ENCODE measurements at places on chromosomes 7 and 10. TPM values are rescaled to one million over a fixed set of nuclear protein-coding genes. Genes with fewer than 3 reads are reported as not detected.

FERD3L gene
- total RNA-seq, result not detected

COL26A1 gene
- total RNA-seq, result not detected

DNA sequence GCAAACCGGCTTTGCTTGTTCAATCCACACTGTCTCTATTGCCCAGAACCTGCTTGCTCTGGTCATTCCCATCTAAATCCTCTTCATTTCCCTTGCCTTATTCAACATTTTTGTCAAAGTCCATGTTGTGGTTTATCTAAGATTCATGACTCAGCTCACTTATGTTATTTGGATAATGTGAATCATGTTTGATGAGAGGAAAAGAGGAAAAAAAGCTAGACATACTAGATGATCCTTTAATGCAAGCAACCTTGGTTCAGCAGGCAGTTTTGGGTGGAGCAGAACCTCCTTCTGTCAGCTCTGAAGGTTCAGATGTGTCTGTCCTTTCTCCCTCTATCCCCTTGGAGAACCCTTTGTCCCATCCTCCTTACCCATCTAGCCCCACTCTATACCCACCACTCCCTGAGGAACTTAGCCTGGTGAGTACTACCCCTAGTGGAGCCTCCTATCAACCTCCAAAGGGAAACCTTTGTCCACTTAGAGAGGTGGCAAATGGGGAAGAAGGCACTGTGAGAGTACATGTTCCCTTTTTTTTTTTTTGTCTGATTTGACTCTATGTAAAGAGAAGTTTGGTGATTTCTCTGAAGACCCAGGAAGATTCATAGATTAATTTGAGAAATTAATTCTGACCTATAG lies 2.1 kb upstream of the SAMD9L start:
- H3K27ac ChIP-seq, result peak overlapping the region; percentile 36
- H3K4me1 ChIP-seq, result peaks cover 19% of the 10 kb centered on the region
- H3K36me3 ChIP-seq, result no peaks in the 10 kb centered on the region

DNA sequence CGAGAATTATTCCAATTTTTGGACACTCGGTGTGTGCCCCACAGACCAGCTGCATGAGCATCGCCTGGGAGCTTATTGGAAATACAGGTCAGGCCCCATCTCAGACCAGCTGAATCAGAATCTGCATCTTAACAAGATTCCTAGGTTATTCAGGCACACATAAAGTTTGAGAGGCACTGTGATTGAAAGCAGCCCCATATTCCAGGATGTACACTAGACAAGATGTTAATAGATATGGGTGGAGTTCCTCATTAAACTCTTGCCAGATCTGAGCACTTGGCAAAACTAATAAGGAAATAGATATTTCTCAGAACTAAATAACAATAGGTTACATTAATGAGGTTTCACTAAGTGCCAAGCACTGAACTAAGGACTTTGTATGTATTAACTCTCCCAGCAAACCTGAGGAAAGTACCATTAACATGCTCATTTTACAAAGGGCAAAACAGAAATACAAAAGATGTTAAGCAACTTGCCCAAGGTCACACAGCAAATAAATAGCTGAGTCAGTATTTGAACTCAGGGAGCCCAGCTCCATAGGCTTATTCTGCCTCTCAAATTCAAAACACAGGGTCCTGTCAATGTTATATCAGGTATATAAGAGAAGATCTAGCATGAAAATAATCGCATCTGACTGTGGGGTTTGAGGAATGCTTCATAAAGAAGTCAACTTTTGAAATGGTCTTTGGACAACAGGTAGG lies 29.9 kb downstream of the PPP1R3C start:
- DNase-seq, result no peak
- H3K27me3 ChIP-seq, result no peaks in the 10 kb centered on the region
- H3K4me1 ChIP-seq, result peaks cover 35% of the 10 kb centered on the region
- no peak overlapping the region for H3K4me3 ChIP-seq

DNA sequence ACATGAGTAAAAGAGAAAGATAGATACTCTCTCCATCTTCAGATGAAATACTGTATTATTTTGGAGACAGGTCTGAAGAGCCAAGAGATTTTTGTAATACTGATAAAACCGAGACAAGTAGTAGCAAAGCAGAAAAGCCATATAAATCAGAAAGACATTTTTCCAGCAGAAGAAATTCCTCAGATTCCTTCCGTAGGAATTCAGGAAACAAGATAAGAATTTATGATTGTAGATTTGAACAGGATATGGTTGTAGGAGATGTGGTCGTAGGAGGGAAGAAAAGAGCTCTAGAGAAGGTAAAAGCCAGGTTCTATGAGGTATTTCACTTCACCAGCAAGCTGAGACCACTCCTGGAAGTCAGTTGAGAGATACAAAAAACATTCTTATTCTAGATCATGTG lies 17.6 kb upstream of the AASS start:
- H3K36me3 ChIP-seq, result no peaks in the 10 kb centered on the region
- no peak overlapping the region for H3K4me3 ChIP-seq
- no peaks in the 10 kb centered on the region for H3K4me1 ChIP-seq
- H3K27me3 ChIP-seq, result no peaks in the 10 kb centered on the region
- H3K27ac ChIP-seq, result no peak overlapping the region

DNA sequence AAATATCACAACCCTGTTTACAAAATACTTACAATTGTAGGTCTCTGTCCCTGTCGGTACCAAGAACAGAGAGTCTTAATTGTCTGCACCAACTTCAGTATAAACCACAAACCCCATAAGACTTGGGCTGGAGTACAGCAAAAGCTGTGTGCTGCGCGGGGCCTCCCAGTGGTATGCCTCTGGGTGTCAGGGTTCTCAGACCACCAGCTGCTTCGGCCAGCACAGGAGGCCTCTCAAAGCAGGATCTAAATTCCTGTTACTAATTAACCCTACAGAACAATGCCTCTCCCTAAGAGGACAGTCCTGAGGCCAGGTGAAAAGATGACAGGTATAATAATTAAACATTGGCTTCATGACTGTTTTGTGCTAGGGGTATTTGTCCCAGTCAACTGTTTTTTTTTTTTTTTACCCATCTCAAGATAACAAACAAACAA lies 957 bp upstream of the SVIL start:
- H3K27ac ChIP-seq, result peak overlapping the region; percentile 95
- H3K27me3 ChIP-seq, result no peaks in the 10 kb centered on the region
- H3K36me3 ChIP-seq, result no peaks in the 10 kb centered on the region
- H3K4me1 ChIP-seq, result peaks cover 42% of the 10 kb centered on the region

- no peak overlapping the region for H3K27ac ChIP-seq
- H3K4me1 ChIP-seq, result no peaks in the 10 kb centered on the region
- H3K27me3 ChIP-seq, result no peaks in the 10 kb centered on the region
These were observed 71.4 kb downstream of the CUZD1 start for GRCh38 chr10:122774231-122774630.

DNA sequence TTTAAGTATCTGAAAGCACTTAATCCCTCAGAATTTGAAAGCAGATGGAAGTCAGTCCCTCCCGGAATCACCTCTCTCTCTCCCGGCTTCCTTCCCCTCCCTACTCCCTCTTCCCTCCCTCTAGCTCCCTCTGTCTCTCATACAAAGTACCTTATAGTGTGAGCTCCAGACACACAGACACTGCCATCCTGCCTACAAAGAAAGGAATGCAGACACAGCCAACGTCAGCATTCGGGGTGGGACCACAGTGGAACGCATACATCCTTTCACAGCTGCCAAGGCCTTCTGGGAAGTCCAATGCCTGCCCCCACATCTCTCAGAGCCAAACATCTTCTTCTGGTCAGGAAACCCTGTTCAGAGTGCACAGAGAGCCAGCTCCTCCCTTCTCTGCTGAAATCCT lies 9.3 kb downstream of the NOD1 start:
- peaks cover 82% of the 10 kb centered on the region for H3K4me1 ChIP-seq
- peak; percentile 91 for DNase-seq
- no peaks in the 10 kb centered on the region for H3K36me3 ChIP-seq
- peak overlapping the region; percentile 49 for H3K4me3 ChIP-seq
- no peaks in the 10 kb centered on the region for H3K27me3 ChIP-seq

DNA sequence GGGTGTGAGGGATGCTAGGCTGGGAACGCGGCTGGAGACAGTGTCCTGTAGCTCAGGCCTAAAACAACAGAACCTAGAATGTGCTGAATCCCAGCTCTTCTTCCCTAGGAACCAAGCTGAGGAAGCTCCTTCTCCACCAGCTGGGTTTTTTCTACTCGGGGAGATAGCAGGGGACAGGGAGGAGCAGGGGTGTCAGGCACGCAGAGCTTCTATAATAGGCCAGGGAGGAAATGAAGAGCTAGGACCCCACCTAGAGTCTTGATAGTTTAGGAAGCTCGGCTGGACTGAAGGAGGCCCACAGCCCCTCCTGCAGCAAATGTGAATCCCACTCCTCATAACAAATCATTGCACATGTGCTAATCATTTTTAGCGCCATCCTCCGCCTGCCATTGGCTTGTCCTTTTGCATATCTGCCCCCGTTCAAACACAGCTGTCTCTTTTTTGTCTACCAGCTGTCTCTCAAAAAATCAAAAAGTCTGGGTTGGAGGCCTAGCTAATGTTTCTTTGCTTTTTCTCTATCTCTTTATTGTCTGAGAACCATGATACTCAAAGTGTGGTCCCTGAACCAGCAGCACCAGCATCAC lies 24.1 kb upstream of the FAM180A start:
- H3K27ac ChIP-seq, result no peak overlapping the region
- no peak for DNase-seq
- no peaks in the 10 kb centered on the region for H3K27me3 ChIP-seq
- H3K4me3 ChIP-seq, result no peak overlapping the region
- H3K4me1 ChIP-seq, result no peaks in the 10 kb centered on the region

DNA sequence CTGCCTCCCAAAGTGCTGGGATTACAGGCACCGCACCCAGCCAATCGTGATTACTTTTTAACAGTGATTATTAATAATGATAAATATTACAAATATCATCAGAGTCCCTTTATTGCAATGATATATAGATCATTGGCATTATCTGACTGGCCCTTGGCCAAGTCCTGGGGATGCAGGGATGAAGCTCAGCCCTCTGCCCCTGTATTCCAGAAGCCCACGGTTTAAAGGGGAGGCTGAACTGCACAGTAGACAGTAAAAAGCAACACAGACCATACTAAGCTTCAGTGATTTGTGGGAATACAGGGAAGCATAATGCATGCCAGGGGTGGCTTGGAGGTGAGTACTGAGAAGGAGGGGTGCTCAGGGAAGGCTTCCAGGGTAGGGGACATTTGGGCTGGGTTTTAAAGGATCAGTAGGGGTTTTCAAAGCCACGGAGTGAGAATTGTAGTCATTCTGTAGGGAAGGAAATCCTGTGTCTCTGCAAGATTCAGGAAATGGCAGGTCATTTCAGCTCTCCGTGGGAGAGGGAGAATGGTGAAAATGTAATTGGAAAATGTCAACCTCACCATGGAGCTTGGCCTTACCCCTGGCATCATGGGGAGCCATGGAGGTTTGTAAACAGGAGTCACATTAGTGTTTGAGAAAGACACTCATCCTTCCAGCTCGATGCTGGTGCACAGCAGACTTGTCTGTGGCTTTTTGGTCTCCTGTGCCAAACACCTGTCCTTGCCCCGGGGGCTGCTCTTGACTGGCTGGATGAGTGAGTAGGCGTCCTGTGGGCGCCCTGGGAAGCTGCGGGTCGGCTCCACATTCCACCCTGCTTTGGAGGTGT lies 8.8 kb downstream of the ADAMTS14 start:
- no peak overlapping the region for H3K4me3 ChIP-seq
- no peaks in the 10 kb centered on the region for H3K36me3 ChIP-seq
- DNase-seq, result peak; percentile 53
- no peaks in the 10 kb centered on the region for H3K4me1 ChIP-seq

DNA sequence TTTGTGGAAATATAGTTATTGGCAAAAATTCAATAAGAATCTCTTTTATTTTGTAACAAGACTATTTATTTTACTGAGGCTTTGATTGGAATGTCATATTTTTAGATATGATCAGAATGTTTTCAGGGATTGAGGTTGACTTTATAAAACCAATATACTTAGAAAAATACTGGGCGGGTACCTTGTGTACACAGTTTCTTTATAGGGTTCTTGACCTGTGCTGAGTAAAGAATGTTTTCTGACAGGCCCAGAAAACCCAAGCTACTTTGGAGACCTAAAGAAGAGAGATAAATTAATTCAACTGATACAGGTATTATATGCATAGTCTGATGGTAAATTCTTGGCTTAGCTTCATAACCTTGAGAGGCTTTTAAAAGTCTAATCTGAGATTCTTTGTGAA lies 23.9 kb upstream of the SPAM1 start:
- H3K4me3 ChIP-seq, result no peak overlapping the region
- no peaks in the 10 kb centered on the region for H3K36me3 ChIP-seq
- no peaks in the 10 kb centered on the region for H3K4me1 ChIP-seq

- no peaks in the 10 kb centered on the region for H3K4me1 ChIP-seq
- peak; percentile 94 for DNase-seq
- no peaks in the 10 kb centered on the region for H3K36me3 ChIP-seq
- no peaks in the 10 kb centered on the region for H3K27me3 ChIP-seq
- no peak overlapping the region for H3K27ac ChIP-seq
These were observed 9.0 kb upstream of the POR start for GRCh38 chr7:75905785-75906604.

- H3K27ac ChIP-seq, result no peak overlapping the region
- DNase-seq, result no peak
- H3K36me3 ChIP-seq, result no peaks in the 10 kb centered on the region
These were observed 10.5 kb upstream of the ZMIZ2 start for GRCh38 chr7:44738051-44738723.

DNA sequence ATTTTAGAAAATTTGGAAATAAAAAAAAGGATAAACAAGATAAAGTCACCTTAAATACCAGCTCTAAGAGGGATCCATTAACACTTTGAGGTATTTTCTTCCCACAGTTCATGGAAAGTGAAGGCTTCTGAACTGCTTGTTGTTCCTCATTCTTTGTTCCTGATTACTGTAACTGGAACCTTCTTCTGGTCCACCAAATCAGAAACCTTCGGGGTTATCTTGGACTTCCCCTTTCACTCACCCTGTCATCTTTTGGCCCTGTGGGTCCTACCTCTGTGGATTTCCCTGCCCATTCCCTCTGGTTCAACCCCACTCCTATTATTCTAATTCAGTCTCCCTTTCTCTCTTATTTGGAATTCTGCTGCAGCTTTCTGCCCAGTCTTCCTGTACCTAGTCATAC lies 116.5 kb upstream of the PRPS1L1 start:
- DNase-seq, result no peak
- no peaks in the 10 kb centered on the region for H3K4me1 ChIP-seq
- no peak overlapping the region for H3K27ac ChIP-seq
- no peak overlapping the region for H3K4me3 ChIP-seq
- H3K36me3 ChIP-seq, result no peaks in the 10 kb centered on the region

DNA sequence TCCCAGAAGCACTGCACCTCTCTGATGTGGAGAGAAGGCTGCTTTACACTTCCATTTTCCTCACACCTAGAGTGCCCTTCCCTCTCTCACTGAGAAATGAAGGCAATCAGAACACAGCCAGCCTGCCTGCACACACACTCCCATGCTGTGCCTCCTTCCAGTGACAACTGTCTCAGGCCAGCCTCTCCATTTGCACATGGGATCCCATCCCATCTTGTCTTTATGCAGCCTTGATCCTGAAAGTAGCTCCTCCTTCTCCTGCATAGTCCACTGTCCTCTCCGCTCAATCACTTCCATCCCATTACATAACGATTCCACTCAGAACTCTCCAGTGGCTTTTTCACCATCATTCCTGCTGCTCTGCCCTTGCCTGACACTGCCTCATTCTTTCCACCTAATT lies 203.7 kb upstream of the STK17A start:
- H3K4me3 ChIP-seq, result no peak overlapping the region
- no peak for DNase-seq
- H3K27ac ChIP-seq, result no peak overlapping the region
- H3K36me3 ChIP-seq, result no peaks in the 10 kb centered on the region
- H3K4me1 ChIP-seq, result no peaks in the 10 kb centered on the region

Data from osteoblast (primary cell).